HuH-7 (cell line): ENCODE measurements at places on chromosomes 4 and X.
A peak's percentile ranks its signal among the peaks of the same experiment; 100 is the strongest.

GRCh38 chrX:22247169-22247568, 25.5 kb upstream of the CBLL2 start:
- DNase-seq, result no peak

DNA sequence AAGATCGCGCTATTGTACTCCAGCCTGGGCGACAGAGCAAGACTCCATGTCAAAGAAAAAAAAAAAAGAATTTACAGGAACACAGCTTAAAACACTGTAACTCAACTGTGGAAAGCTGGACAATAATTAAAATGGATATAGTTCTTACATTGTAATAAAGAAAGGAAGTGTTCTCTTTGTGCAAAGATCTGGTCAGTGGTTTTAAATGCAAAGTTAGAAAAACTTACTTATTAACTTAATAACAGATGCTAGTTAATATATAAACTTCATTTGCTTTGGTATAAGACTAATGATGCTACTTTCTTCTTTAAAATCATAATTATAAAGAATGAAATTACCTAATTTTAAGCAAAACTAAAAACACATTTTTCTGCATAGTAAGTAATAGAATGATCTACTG, 2024.1 kb upstream of the TENM3 start:
- DNase-seq, result no peak

GRCh38 chr4:10879411-10880110, 195.0 kb upstream of the CLNK start:
- DNase-seq, result no peak

GRCh38 chr4:6742507-6742906, 26.5 kb downstream of the BLOC1S4 start:
- no peak for DNase-seq

DNA sequence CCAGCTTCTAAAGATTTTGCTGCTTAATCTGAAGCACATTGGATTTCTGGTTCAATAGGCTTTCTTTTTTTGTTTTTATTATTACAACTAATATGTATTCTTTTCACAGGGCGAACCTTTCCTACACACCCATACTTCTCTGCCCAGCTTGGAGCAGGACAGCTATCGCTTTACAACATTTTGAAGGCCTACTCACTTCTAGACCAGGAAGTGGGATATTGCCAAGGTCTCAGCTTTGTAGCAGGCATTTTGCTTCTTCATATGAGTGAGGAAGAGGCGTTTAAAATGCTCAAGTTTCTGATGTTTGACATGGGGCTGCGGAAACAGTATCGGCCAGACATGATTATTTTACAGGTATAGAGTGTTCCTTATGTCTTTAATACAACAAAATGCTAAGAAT, 155.4 kb downstream of the PTTG2 start:
- DNase-seq, result no peak

GRCh38 chrX:118823263-118824172, at the start of gene ZCCHC12:
TSS of gene ZCCHC12 (plus strand) at chrX:118823824. CDS start at chrX:118825245, 1,421 bp downstream.
- DNase-seq, result peak; percentile 56

- no peak for DNase-seq
Observed at GRCh38 chr4:101199507-101200285, 147.6 kb downstream of the PPP3CA start.

GRCh38 chrX:39676434-39676833, 421.3 kb downstream of the BCOR start:
- no peak for DNase-seq

DNA sequence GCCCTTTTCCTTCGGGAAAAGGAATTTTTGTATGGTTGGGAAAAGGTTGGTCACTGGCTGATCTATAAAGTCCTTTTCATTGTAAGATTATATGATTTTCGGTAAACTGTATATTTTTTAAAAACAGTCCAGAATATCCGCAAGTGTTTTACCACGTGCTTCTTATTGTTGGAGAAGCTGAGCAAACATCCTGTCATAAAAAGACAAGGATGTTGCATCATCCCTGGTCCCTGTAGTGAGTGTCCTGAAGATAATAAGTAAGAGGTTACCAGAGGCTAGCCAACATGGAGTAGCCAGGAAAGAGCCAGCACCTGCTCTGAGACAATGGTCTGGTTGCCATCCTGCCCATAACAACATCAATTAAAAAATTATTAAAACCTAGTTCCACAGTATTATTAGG, 5.1 kb downstream of the CXCL9 start:
- DNase-seq, result no peak
